ENCODE measurements at places on chromosomes 5 and 9.

- DNase-seq = no peak
Measured at GRCh38 chr9:80701061-80701460, 988.3 kb downstream of the TLE1 start.

DNA sequence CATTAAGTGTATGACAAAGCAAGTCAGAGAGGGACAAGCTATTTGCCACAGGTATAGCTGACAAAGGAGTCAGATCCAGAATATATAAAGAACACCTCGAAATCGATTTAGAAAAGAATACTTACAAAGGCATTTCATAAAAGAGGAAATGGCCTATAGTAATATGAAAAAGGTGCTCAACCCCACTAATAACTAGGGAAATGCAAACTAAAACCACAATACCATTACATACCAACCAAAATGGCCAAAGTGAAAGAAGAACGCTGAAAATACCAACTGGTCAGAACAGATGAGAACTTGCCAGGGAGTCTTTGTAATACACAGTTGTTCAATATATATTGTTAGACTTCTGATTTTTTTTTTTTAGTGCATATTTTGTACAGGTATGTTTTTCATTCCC is 152.9 kb downstream of the CDC42SE2 start:
- no peak for DNase-seq

DNA sequence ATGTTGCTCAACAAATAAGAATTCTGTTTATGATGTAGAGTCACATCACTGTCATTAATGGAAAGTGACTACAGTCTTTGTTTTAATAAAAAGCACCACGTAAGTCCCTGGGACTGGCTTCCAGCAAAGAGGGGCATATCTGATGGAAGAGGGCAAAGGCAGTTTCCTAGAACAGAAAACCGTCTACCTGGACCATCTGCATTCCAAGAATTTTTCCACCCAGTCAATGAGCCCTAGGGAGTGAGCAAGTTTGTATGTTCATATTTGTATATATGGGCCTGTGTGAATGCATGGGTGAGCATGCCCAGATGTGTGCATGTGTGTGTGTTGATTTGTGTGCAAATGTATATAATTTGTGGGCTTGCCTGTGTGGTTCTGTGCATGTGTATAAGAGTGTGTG is 156.8 kb upstream of the SEMA6A start:
- no peak for DNase-seq

DNA sequence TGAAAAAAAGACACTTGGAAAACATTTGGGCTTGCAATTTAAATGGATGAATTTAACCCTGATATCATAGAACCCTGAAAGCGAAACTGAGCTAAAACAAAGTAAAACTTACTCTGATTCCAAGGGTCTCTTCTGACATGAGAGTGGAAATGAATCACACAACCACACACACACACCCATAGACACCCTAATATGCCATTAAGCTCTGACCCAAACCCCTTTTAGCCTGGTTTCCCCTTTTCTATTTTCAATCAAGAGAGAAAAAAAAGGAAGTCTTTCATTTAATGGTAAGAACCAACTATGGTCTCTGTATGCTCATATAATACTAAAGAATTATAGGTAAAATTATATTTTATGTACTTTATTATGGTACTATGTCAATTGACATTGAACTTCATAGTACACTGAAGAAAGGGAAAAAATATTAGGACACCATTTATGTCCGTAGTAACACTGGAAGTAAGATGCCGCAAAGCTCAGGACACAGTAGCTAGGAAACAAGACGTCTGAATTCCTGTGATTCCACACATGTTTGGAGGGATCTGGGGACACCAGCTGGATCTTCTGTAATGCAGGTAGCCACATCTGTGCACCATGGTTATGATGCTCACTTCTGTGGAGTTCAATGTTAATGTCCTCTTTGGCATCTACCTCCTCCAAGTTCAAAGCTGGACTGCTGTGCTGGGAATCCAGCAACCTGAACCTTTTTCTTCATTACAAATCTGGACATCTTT is 95.8 kb downstream of the PCSK1 start:
- no peak for DNase-seq

Measured in activated CD4-positive, CD25-positive, alpha-beta regulatory T cell treated with anti-CD3 and anti-CD28 coated beads, Interleukin-2, amount 50 U/mL, for 72 hours (primary cell).